Activated naive CD4-positive, alpha-beta T cell treated with anti-CD3 and anti-CD28 coated beads, Interleukin-2, amount 50 U/mL, for 72 hours (primary cell): ENCODE measurements at places on chromosomes 12 and 14.

- DNase-seq, result peak; percentile 22
Measured at GRCh38 chr12:67452119-67452805, 183.1 kb downstream of the CAND1 start.

- no peak for DNase-seq
Measured at GRCh38 chr12:104155711-104156555, 17.9 kb upstream of the NFYB start.

DNA sequence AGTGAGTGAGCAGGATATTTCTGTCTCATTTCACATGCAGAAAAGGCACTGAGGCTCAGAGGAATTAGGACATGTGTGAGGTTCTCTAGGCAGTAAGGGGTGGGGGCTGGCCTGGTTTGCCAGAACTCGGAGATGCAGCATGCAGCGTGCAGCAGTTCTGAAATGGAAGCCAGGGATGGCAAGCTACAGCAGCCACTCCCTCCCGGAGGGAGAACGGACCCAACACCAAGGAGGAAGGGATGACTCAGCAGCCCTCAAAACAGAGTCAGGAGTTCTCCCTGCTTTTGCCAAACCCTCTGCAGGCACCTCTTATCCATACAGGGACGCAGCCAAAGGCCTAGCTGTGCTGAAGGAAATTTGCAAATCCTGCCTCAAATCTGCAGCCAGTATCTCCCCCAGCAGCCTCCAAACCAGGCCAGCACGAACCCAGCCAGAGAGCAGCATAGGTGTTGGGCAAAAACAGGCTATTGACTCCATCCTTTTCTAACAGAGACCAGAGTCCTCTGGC, 10.3 kb upstream of the SERPINA3 start:
- DNase-seq, result no peak

DNA sequence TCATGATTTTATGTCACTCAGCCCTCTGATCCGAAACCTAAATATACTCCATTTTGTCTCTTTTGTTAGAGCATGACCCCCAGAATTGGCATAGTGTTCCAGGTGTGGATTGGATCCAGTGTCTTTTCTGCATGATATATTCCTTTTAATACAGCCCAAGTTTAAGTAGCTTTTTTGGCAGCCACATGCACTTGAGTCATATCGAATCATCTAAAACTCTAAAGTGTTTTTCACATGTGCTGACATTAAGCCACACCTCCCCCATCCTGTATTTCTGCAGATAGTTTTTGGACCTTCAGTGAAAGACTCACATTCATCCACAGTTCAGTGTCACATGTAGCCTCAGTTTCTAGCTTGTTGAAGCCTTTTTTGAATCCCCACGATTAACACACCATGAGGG, 30.6 kb downstream of the BORCS5 start:
- DNase-seq, result no peak

DNA sequence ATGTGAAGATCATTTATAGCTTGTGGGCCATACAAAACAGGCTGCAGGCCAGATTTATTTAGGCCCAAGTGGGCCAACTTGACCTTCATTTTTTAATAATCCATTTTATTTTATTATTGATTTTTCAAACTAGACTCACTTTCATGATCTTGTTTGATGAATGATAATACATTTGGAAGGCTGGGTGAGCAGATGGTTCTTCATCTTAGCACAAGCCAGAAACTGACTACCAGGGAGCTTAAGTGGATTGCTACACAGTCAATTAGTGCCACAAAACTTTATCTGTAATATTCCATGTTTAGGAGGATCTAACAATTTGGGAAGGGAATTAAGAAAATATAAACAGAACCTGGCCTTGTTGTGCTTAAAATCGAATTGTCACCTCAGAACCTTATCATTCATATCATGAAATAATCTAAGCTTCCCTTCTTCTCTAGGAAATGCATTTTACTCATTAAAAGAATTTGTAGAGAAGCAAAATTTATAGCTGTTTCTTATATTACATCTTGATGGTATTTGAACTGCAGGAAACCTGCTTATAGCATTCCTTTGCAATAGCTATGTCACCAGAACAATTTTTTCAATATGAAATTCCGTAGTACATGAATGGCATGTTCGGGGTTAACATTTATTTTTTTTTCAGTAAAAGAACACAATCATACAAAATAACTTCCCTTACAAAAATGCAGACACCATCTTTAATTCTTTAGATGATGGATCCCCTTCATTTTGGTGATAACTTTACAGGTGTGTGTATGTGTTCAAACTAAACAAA, 62.0 kb upstream of the CSRP2 start:
- no peak for DNase-seq

GRCh38 chr12:121800694-121801594, 2.9 kb upstream of the SETD1B start:
- DNase-seq, result peak; percentile 79

DNA sequence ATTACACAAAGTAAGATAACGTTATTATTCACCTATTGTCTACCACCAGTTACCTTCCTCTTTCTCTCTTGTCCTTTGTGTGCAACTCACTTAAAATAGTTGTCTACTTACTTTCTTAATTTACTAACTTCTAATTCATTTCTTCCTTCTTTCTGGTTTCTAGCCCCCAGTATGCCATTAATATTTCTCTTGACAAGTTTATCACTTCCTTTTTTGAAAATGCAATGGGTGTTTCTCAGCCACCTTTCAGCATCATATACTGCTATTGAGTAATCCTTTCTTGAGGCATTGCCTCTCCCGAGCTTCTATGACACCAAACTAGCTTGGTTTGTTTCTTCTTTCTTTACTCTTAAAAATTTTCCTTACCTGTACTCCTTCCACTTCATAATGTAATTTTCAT, 633.6 kb downstream of the TMTC2 start:
- DNase-seq, result no peak

DNA sequence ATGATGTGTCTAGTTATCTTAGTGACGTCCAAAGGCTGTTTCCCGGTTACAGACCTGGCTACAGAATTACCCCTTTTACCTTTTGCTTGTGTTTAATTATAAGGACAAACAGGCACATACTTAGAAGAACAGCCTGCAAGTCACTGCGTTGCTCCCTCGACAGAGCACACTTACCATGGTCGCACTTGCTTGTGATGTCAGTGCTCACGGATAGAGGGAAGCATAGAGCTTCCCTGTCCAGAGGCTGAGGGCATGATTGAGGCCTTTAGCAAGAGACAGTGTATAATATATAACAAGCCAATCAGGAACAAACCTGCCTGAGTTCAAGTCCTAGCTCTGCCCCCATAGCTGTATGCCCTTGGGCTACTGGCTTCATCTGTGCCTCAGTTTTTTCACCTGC, 73.2 kb upstream of the SCN8A start:
- no peak for DNase-seq

GRCh38 chr14:102593061-102593824, 794 bp downstream of the RCOR1 start:
- DNase-seq, result peak; percentile 60

DNA sequence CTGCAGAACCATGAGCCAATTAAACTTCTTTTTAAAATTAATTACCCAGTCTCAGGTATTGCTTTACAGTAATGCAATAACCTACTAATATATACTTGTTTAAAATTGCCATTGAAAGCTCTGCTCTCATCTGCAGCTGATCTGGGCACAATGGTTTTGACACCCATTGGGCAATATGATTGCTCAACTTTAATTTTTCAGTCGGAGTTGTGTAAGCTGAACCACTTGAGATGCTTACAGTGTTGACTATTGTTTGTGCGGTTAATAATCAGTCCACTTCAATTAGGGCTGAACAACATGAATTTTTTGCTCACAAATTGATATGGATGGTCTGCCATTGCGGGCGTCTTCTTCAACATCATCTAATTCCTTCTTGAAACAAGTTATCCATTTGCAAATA, 18.0 kb upstream of the OR4K5 start:
- no peak for DNase-seq

DNA sequence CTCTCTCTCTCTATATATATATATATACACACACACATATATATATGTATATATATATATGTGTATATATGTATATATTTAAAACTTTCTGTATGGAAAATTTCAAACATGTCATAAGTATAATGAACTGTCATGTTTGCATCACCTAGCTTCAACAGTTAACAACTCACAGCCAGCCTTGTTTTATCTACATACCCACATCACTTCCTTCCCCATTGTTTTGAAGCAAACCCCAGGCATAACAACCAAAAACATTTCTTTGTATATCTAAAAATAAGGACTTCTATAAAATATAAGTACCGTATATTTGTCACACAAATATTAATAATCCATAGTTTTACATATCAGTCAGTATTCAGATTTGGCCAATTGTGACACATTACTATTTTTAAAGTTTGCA, 57.4 kb downstream of the PAPOLA start:
- DNase-seq, result no peak

- DNase-seq, result no peak
Measured at GRCh38 chr12:63958876-63959580, 114.5 kb downstream of the SRGAP1 start.

DNA sequence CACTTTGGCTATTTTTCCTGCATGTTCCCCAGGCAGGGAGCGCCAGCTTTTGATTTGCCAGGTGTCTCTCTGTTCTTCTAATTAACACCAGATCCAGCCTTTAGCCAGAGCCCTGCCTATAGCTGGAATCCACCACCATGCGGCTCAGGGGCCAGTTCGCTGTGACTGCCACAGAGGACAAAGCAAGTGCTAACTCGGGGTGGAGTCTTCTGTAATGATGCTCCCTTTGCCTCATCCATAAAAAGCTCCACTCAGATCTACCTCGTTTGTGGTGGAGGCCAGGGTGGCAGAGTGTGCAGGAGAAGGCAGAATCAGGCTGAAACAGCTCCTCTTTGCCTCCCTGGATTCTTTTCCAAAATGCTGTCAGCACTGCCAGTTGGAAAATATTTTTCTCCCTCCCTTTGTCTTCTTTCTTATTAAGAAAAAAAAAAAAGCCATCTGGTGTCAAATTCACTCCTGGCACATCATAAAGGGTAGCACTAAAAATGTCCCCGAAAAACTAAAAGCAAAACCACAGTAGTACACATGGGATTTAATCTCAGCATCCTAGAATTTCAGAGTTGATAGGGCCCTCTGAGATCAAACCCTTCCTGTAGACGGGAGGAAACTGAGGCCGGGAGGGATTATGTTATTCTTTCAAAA, 18.0 kb upstream of the CTDSP2 start:
- DNase-seq, result no peak

DNA sequence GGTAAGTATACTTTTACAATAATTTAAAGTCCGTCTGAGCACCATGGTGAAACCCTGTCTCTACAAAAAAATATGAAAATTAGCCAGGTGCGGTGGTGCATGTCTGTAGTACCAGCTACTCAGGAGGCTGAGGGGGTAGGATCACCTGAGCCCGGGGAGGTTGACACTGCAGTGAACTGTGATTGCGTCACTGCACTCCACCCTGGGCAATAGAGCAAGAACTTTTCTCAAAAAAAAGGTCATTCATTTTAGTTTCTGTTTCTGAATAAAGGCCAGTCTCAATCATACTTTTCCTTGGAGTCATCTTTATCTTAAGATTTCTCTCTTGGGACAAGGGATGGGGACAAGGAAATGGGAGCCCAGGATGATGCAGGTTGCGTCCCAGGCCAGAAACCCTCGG, 12.9 kb downstream of the ANKRD13A start:
- DNase-seq, result no peak

GRCh38 chr12:24425601-24425970, 476.1 kb upstream of the SOX5 start:
- no peak for DNase-seq

DNA sequence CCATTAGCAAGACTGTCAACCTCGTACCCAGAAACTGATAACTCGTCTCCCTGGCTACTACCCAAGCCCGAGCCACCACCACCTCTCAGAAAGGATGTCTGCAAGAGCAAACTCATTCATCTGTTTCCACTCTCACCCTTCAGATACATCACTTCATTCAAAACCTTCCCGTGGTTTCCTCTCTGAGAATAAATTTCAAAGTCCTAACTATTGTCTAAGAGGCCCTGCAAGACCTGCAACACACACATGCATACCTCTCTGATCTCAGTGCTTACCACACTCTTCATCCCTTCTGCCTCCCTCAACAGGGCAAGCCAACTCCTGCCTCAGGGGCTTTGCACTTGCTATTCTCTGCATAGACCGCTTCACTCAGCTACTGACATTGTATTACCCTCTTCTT, 40.6 kb downstream of the PPP1R13B start:
- DNase-seq, result peak; percentile 12

DNA sequence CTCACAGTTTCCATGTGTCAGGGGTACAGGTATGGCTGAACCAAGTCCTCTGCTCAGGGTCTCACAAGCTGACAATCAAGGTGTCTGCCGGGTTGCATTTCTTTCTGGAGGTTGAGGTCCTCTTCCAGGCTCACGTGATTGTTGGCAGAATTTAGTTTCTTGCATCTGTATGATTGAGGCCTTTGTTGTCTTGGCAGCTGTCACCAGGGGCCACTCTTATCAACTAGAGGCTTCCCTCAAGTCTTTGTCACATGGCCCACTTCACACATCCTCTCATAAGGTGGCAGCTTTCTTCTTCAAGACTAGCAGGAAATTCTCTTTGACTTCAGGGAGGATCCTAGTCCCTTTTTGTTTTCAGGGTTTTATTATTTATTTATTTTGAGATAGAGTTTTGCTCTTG, 46.0 kb upstream of the FOS start:
- DNase-seq, result no peak

DNA sequence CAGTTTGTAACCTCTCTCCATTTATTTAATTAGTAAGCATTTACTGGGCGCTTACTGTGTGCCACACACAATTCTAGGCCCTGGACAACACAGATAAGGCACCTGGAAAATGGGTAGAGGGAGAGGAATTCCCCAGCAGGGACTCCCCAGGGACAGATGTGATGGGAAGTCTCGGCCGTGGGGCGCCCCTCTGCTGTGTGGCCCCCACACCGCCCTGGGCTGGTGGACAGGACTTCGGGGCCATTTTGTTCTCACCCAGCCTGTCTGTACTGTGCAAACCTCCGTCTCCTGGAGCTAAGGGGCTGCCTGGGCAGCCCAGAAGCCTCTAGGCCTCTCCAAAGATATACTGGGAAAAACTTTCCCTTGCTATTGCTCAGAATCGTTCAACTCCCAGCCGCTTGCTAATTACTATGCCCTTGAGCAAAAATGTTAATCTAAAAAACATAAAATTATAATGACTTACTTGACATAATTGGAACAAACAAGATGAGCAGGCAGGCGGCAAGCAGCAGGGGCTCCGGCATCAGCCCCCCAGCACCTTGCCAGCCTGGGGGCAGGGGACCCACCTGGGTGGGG, 64.4 kb upstream of the NCOR2 start:
- DNase-seq, result no peak

DNA sequence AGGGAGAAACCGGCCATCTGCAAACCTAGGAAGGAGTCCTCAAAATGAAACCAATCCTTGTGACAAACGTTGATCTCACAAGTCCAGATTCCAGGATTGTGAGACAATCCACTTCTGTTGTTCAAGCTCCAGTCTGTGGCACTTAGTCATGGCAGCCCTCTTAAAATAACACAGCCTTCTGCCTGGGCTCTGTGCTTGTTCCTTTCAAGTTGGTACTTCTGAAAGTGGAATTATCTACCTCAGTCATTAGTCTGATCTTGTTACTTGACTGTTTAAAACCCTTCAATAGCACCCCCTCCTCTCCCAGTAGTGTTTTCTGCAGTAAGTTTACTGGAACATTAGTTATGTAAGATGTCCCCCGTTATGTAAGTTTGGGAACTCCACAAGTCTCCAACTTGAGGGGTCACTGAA, 111.0 kb upstream of the HIF1A start:
- no peak for DNase-seq
